Activated T-helper 2 cell treated with anti-CD3 and anti-CD28 coated beads, Interferon-gamma antibody, Interleukin-2, Interleukin-4, amounts not matched to agents 10 μg/mL and 5 μg/mL and 100 μg/mL, durations not matched to agents 14 hours and 24 hours and 36 hours (primary cell): ENCODE measurements at places on chromosomes 5 and 9. TPM values are rescaled to one million over a fixed set of nuclear protein-coding genes. Genes with fewer than 3 reads are reported as not detected.

GRCh38 chr5:173383711-173384110, 55.5 kb upstream of the STC2 start:
- no peaks in the 10 kb centered on the region for H3K36me3 ChIP-seq
- no peaks in the 10 kb centered on the region for H3K4me1 ChIP-seq
- no peak for DNase-seq
- H3K27ac ChIP-seq: no peak overlapping the region

- no peak for DNase-seq
- peaks cover 71% of the 10 kb centered on the region for H3K36me3 ChIP-seq
Observed at GRCh38 chr9:127896395-127897192, 2.8 kb downstream of the ST6GALNAC6 start.

- H3K27me3 ChIP-seq: no peaks in the 10 kb centered on the region
- H3K27ac ChIP-seq: no peak overlapping the region
- peaks cover 36% of the 10 kb centered on the region for H3K36me3 ChIP-seq
- H3K4me3 ChIP-seq: no peak overlapping the region
- no peak for DNase-seq
Observed at GRCh38 chr9:127847178-127847510, 7.3 kb downstream of the ENG start.

- no peak for DNase-seq
- H3K27ac ChIP-seq: no peak overlapping the region
- peaks cover 3% of the 10 kb centered on the region for H3K4me1 ChIP-seq
- no peak overlapping the region for H3K4me3 ChIP-seq
- H3K36me3 ChIP-seq: no peaks in the 10 kb centered on the region
Observed at GRCh38 chr9:6076851-6077250, 61.4 kb upstream of the RANBP6 start.

DNA sequence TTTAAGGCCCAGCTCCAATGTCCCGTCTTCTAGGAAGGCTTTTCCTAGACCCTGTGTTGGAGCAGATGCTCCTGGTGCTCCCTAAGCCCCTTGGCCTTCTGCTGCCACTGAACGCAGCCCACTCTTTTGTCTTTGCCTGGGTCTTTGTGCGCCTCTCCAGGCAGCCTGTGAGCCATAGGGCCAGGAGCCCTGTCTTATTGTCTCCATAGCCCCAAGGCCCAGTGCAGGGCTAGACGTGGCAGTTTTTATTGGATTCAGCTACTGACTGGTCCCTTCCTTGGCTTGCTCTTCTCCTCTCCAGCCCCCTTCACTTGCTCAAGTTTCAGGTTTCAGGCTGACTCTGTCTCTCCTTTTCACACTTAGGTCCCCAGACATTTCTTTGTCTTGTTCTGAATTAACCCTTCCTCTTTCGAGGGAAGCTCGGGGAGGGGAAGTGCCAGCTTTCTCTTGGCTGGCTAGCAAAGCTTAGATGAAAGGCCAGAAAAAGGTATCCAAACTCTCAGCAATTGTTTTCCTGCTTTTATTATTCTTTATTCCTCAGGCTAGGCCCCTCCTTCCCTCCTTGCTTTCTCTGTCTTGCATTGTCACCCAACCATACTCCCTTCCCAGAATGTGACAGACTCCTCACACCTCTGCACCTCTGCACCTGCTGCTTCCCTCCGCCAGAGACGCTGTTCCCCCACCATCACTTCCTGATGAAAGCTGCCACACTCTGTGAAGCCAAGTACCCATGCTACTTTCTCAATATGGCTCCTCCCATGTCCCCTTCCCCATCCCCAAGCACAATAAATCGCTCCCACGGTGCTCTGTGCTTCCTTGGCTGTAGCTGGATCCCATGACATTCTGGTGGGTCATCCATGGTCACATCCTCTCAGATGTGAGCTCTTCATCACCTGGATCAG, 101.6 kb upstream of the CPEB4 start:
- H3K4me1 ChIP-seq: peaks cover 14% of the 10 kb centered on the region
- no peak overlapping the region for H3K27ac ChIP-seq
- H3K36me3 ChIP-seq: no peaks in the 10 kb centered on the region
- DNase-seq: no peak
- no peaks in the 10 kb centered on the region for H3K27me3 ChIP-seq

DNA sequence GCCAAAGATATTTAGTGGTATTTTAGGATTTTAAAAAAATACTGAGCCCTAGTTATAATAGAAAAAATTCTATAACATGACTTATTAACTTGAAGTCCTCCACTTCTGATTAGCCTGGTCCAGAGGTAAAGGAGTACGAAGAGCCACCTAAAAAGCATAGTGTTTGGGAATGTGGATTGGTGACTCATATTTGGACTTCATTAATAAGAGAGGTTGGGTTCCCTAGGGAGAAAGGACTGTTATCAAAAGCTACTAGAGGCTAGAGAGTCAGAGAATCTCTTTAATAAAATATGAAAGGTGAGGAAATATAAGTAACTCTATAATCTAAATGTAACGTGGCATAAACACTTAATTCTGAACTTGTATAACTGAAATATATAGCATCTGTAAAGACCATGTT, 180.7 kb upstream of the TARS1 start:
- no peak overlapping the region for H3K4me3 ChIP-seq
- no peak overlapping the region for H3K27ac ChIP-seq
- DNase-seq: no peak
- H3K27me3 ChIP-seq: no peaks in the 10 kb centered on the region
- H3K36me3 ChIP-seq: no peaks in the 10 kb centered on the region

- peaks cover 30% of the 10 kb centered on the region for H3K27me3 ChIP-seq
- H3K4me1 ChIP-seq: no peaks in the 10 kb centered on the region
- no peak overlapping the region for H3K4me3 ChIP-seq
- DNase-seq: no peak
Observed at GRCh38 chr9:93286252-93287188, 102.6 kb downstream of the WNK2 start.

- H3K36me3 ChIP-seq: no peaks in the 10 kb centered on the region
- peak within 1 kb of the TSS; percentile 80 for H3K4me3 ChIP-seq
Observed at GRCh38 chr9:136686794-136687711, at the start of gene AGPAT2. Gene AGPAT2 (minus strand): TSS chr9:136687457. CDS start chr9:136687357, 100 bp downstream.

GRCh38 chr5:169950333-169950732, 30.0 kb downstream of the INSYN2B start:
- H3K4me3 ChIP-seq: no peak overlapping the region
- H3K36me3 ChIP-seq: peaks cover 41% of the 10 kb centered on the region
- no peak for DNase-seq
- H3K27me3 ChIP-seq: no peaks in the 10 kb centered on the region
- H3K27ac ChIP-seq: no peak overlapping the region

DNA sequence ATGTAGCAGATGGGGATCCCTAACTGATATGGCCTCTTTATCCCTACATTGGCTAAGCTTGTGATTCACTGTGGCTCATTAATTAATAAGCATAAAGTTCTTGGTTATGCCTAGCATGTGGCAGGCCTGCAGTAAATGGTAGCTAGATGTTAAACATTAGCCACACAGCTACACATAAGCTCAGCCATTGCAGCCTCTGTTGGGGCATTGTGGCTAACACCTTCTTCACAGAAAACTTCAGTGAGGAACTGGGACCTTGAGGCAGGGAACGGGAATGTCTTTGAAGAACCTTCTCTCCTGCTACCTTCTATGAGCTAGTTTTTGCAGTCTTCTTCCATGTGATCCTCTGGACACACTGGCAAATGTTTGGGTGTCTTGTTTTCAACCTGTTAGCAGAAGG, 338.2 kb downstream of the NTRK2 start:
- no peak overlapping the region for H3K27ac ChIP-seq
- H3K36me3 ChIP-seq: no peaks in the 10 kb centered on the region
- no peak overlapping the region for H3K4me3 ChIP-seq
- no peaks in the 10 kb centered on the region for H3K27me3 ChIP-seq
- DNase-seq: no peak

DNA sequence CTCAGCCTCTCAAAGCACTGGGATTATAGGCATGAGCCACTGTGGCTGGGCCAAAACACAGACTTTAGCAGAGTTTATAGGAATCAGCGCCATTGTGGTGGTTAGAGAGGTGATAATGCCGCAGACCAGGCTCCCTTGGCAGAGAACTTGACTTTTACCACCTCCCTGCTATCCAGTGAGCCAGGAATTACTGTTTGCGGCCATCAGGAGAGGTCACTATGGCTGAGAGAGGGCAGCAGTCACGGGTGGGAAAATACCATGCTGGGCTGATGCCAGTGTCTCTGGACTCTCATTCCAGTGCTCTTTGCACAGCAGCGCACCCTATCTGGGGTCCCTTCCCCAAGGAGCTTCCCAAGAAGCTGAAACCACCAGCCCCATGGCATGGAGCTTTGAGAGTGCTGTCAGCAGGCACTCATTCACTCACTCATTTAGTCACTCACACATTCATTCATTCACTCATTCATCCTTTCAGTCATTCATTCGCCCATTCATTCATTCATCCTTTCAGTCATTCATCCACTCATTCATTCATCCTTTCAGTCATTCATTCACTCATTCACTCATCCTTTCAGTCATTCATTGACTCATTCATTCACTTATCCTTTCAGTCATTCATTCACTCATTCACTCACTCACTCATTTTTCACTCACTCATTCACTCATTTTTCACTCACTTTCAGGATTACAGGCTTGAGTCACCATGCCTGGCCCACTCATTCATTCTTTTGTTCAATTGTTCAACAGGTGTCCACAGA, 27.3 kb upstream of the RNU6ATAC start:
- no peak for DNase-seq
- H3K27me3 ChIP-seq: peaks cover 5% of the 10 kb centered on the region
- H3K4me3 ChIP-seq: no peak overlapping the region

GRCh38 chr5:176740702-176741496, 69.5 kb upstream of the UNC5A start:
- H3K4me1 ChIP-seq: peaks cover 4% of the 10 kb centered on the region
- no peak overlapping the region for H3K27ac ChIP-seq
- no peak overlapping the region for H3K4me3 ChIP-seq
- H3K36me3 ChIP-seq: no peaks in the 10 kb centered on the region

DNA sequence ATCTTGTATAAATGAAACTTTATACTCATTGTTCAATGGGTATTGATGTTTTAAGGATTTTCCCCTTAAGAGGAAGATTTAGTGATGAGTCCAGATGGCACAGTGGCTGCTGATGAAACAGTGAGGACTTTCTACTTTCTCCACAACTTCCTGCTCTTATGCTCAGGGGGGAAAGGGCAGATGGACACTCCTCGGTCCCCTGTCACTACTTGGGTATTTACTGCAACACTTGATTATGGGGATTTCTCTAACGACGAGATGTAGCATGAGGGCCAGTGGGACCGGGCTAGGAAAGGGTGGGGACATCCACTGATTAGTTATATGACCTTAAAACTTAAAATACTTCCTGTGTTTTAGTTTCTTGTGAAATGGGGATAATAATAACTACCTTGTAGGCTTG, 146.1 kb upstream of the HMHB1 start:
- no peak for DNase-seq
- no peaks in the 10 kb centered on the region for H3K36me3 ChIP-seq
- no peak overlapping the region for H3K4me3 ChIP-seq
- no peak overlapping the region for H3K27ac ChIP-seq
- H3K4me1 ChIP-seq: no peaks in the 10 kb centered on the region

GRCh38 chr5:107512029-107512428, 158.7 kb downstream of the EFNA5 start:
- H3K4me3 ChIP-seq: no peak overlapping the region
- H3K4me1 ChIP-seq: no peaks in the 10 kb centered on the region
- no peaks in the 10 kb centered on the region for H3K36me3 ChIP-seq
- DNase-seq: no peak

GRCh38 chr5:123304777-123305316, 118.4 kb downstream of the CEP120 start:
- no peaks in the 10 kb centered on the region for H3K36me3 ChIP-seq
- no peak overlapping the region for H3K27ac ChIP-seq
- no peaks in the 10 kb centered on the region for H3K4me1 ChIP-seq
- no peak overlapping the region for H3K4me3 ChIP-seq

GRCh38 chr5:179288809-179289185, 56.5 kb downstream of the ADAMTS2 start:
- no peaks in the 10 kb centered on the region for H3K27me3 ChIP-seq
- no peaks in the 10 kb centered on the region for H3K36me3 ChIP-seq
- no peak for DNase-seq
- H3K4me3 ChIP-seq: no peak overlapping the region
- H3K4me1 ChIP-seq: no peaks in the 10 kb centered on the region

- H3K4me1 ChIP-seq: no peaks in the 10 kb centered on the region
- DNase-seq: no peak
Observed at GRCh38 chr5:172420235-172420939, 33.9 kb downstream of the SH3PXD2B start.

- H3K4me1 ChIP-seq: peaks cover 26% of the 10 kb centered on the region
- H3K27ac ChIP-seq: no peak overlapping the region
- no peak for DNase-seq
- no peaks in the 10 kb centered on the region for H3K36me3 ChIP-seq
- H3K27me3 ChIP-seq: no peaks in the 10 kb centered on the region
Observed at GRCh38 chr9:19989213-19989612, 200.4 kb upstream of the SLC24A2 start.

- H3K36me3 ChIP-seq: no peaks in the 10 kb centered on the region
- H3K4me1 ChIP-seq: no peaks in the 10 kb centered on the region
- no peak for DNase-seq
- no peak overlapping the region for H3K4me3 ChIP-seq
Observed at GRCh38 chr5:11563822-11564221, 340.4 kb downstream of the CTNND2 start.

DNA sequence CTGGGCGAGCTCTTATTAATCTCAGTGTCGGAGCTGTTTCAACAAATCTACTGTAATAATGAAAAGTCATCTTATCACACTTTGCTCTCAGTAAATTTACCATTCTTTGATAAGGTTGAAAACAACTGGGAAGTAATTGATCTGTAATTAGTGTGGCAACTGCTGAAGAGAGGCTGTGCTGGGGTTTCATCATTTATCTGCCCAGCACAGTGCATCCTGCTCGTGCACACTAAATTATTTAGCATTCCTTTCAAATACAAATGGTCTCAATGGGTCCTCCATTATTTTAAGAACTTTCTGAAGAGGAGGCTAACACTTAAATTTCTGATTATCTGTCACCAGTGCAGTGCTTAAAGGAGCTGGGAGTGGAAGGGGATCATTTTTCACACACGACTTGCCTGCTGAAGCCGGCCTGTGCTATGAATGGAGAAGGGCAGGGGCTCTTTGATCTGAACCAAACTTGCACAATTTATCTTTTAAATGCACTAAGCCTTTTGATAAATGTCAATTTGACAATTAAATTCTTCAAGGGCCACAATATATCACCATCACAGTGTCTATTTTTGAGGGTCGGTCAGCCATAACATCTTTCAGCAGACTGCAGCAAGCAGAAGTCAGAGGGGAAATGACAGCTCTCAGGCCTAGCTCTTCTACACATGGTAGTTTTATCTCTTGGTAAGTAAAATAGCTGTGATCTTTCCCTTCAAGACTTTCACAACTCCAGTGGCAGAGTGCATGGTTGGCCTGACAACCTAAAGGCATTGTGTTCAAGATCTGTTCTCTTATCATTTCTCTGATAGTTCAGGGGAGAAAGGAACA, 106.4 kb upstream of the EFNA5 start:
- no peak for DNase-seq
- H3K36me3 ChIP-seq: no peaks in the 10 kb centered on the region
- no peaks in the 10 kb centered on the region for H3K4me1 ChIP-seq
- no peak overlapping the region for H3K27ac ChIP-seq

- no peak overlapping the region for H3K27ac ChIP-seq
- no peak for DNase-seq
- peaks cover 89% of the 10 kb centered on the region for H3K36me3 ChIP-seq
- H3K4me3 ChIP-seq: no peak overlapping the region
- no peaks in the 10 kb centered on the region for H3K27me3 ChIP-seq
Observed at GRCh38 chr5:157292599-157292998, 26.7 kb downstream of the CYFIP2 start.

The CRB2 gene
- total RNA-seq: not detected in 2 replicates

The PTPA gene
- total RNA-seq: 106 and 112 TPM in 2 replicates

The FOXD4L5 gene
- 0.09 and 0.23 TPM in 2 replicates for total RNA-seq

The FGF1 gene
- total RNA-seq: not detected in 2 replicates

The SETD9 gene
- 11.0 and 13.1 TPM in 2 replicates for total RNA-seq

The PCDHB14 gene
- not detected in 2 replicates for total RNA-seq

The IFNE gene
- not detected in 2 replicates for total RNA-seq
